ENCODE measurements at places on chromosomes 4 and X. TPM values are rescaled to one million over a fixed set of nuclear protein-coding genes. Genes with fewer than 3 reads are reported as not detected.

- DNase-seq = no peak
These were observed 215.8 kb upstream of the SMIM31 start for GRCh38 chr4:164538097-164538496.

GLRB gene
- total RNA-seq = 15.7 TPM

CCDC110 gene
- total RNA-seq = 0.25 TPM

NWD2 gene
- total RNA-seq = not detected

Measured in dermis microvascular lymphatic vessel endothelial cell (primary cell).